Uterus (tissue), 4 donors: ENCODE measurements at places on chromosomes 5 and 9. TPM values are rescaled to one million over a fixed set of nuclear protein-coding genes. Genes with fewer than 3 reads are reported as not detected.

GRCh38 chr9:90343991-90344390, 298.6 kb downstream of the DIRAS2 start:
- DNase-seq: no peak

The TCOF1 gene
- 40.0 TPM for total RNA-seq

GRCh38 chr9:79383096-79383495, 188.7 kb upstream of the TLE4 start:
- no peak for DNase-seq

The LMX1B gene
- not detected for total RNA-seq

The ADGRD2 gene
- total RNA-seq: not detected

- peak; percentile 16 for DNase-seq
These were observed 93.7 kb downstream of the JAKMIP2 start for GRCh38 chr5:147688656-147689356.

The P4HA2 gene
- 94.0 TPM for total RNA-seq

The CENPH gene
- total RNA-seq: 1.3 TPM

- no peak for DNase-seq
These were observed 2.0 kb downstream of the BRD3 start for GRCh38 chr9:134065612-134066419.

The EIF4E1B gene
- total RNA-seq: not detected

The SCGB3A1 gene
- 0.98 TPM for total RNA-seq

The REXO4 gene
- total RNA-seq: 25.0 TPM

The FAM120AOS gene
- 45.2 TPM for total RNA-seq

DNA sequence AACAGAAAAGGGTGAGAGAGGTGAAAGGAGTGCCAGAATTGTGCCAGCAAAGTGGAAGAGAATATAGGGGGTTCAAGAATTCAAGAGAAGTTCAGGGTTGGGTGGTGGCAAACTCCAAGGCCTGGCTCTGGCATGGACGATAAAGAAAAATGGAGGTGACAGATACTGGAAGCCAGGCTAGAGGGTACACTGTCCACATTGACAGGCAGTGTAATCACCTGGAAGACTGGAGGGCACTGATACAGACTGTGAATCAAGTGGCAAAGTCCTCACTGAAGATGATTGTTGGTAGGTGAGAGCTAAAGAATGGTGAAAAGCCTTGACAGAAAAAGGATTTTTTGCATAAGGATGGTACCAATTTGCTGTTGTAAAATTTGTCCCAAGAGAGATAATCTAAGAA, 7.1 kb downstream of the SAR1B start:
- no peak for DNase-seq

The IER5L gene
- 2.0 TPM for total RNA-seq

The HTR4 gene
- total RNA-seq: not detected

- DNase-seq: no peak
These were observed 84.3 kb downstream of the SMIM23 start for GRCh38 chr5:171869956-171870355.

The ACTBL2 gene
- total RNA-seq: not detected

GRCh38 chr5:24385070-24385469, 259.7 kb downstream of the CDH10 start:
- DNase-seq: no peak

The PTTG1 gene
- not detected for total RNA-seq

- DNase-seq: no peak
These were observed 203.1 kb upstream of the ANKH start for GRCh38 chr5:15074651-15075050.

GRCh38 chr5:37631939-37632338, 207.9 kb downstream of the GDNF start:
- no peak for DNase-seq

The GAS1 gene
- total RNA-seq: 217 TPM

- no peak for DNase-seq
These were observed 114.8 kb downstream of the TLE4 start for GRCh38 chr9:79686381-79687130.

DNA sequence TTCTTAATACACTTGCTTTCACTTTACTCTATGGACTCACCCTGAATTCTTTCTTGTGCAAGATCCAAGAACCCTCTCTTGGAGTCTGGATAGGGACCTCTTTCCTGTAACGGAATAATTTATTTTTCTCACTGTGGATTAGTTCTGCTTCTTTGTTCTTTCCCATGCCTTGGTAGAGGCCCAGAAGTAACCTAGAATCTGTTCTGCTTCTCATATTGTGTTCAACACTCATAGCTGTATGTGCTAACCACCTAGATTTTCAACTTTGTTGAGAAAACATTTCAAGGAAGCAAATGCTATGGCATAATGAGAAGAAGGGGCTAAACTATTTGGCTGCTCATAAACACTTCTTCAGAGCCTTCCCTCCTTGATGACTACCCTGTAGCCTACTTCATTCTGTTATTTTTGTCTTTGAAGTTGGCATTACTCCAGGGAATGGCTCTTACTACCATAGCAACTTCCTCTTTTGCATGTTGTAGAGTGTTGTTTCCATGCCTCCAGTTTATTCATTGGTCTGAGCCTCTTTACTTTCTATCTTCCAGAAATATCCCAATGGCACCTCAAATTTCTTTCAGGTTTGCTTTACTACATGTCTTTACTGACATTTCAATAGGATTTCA, 74.3 kb downstream of the KIAA0825 start:
- DNase-seq: no peak

- DNase-seq: no peak
These were observed 21.3 kb upstream of the NCS1 start for GRCh38 chr9:130150779-130151382.

- no peak for DNase-seq
These were observed 1115.5 kb downstream of the TAF11L14 start for GRCh38 chr5:18749763-18750162.

The C8G gene
- total RNA-seq: not detected

- no peak for DNase-seq
These were observed 692.9 kb upstream of the EDIL3 start for GRCh38 chr5:85077581-85077980.

The FAM53C gene
- total RNA-seq: 28.6 TPM

- no peak for DNase-seq
These were observed 576.7 kb upstream of the ZNF462 start for GRCh38 chr9:106286249-106286648.

GRCh38 chr9:135703726-135704125, 1.7 kb downstream of the KCNT1 start:
- DNase-seq: no peak

DNA sequence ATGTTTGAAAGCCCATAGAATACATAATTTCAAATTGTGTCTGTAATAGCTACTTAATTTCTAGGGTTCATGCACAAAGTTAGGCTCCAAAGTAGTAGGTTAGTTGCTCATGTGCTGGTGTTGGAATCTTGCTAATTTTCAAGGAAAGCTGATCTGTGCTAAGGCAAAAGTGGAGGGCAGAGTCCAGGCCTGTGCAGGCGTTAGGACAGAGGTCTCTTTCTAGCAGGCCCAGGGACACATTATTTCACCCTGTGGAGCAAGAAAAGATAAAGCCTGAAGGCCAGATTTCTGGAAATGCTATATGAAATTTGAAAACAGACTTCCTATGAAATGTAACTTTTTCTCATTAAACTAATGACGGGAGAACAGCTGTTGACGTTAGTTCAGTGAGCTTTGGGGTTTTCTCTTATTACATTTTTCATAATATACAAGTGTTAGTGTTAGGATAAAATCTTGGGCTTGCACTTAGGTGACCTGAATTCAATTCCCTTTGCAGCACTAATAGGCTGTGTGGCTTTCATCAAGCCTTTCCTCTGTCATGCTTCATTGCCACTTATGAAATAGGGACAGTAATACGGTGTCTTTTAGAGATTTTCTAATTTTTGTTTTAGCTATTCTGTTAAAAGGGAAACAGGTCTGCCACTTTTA, 196.7 kb upstream of the HAPLN1 start:
- DNase-seq: no peak

GRCh38 chr9:130220352-130220751, 45.2 kb upstream of the HMCN2 start:
- peak; percentile 81 for DNase-seq

DNA sequence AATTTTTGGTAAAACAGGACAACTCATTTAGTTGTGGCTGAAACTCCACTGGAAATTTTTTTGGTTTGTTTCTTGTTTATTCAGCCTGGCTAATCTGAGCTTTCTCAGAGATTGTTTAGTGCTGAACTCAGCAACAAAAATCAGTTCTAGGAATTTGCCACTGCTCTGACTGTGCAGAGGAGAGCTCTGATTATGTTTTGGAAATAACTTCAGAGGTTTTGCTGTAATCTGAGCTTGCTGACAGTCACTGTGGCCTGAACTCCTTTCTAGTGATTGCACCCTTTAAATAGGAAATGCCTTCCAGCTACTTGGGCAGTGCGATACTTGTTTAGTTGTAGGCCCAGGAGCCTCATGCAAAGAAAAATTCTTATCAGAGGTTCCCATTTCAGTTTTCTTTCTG, 60.2 kb downstream of the OSTF1 start:
- DNase-seq: no peak

DNA sequence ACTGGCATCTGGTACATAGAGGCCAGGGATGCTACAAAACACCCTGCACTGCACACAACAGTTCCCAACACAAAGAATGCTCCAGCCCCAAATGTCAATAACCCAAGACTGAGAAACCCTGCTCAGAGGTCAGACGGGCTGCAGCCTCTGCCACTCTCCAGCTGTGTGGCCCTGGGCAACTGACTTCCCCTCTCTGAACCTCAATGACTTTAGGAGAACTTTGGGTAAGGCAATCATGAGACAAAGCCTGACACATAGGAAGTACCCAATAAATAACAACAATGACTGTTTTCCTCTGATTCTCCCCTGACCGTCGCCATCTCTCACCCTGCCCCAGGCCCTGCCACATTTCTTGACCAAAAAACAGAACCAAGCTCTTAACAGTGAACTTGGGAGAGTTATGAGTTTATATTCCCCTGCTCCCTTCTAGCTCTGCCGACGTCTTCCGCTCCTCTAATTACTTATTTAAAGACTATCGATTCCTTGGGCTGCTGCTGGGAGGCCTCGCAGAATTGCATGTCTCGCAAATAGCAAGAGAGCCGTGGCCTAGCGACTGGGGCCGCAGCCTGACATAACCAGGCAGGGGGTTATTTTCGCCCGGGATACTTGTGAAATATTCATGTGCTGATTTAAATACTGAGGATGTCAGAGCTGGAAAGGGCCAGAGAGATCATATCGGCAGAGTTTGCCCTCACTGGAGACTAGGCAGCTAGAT, 24.5 kb upstream of the CRB2 start:
- DNase-seq: no peak

The KCTD16 gene
- 2.4 TPM for total RNA-seq

GRCh38 chr5:131758520-131758900, 38.3 kb downstream of the FNIP1 start:
- no peak for DNase-seq

- peak; percentile 67 for DNase-seq
These were observed 20.0 kb upstream of the RUFY1 start for GRCh38 chr5:179530069-179530998.
